ENCODE measurements at places on chromosomes 1 and 21.

DNA sequence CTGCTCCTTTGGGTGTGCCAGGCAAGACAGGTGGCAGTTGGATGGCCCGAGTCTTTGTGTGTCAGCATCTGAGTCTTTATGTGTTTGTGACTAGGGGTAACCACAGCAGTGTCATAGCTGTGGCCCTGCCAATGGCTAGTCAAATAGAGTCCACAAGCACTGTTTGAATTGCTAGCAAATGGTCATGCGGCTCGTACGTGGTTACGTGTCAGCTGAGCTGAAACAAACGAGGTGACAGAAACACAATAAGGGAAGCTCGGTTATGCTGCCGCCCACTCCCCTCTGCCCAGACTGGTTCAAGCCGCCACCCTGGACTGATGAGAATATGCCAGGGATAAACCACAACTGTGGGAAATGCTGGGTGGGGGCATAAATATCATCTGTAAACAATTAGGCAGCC is 174.3 kb upstream of the LMO4 start:
- no peak for DNase-seq

DNA sequence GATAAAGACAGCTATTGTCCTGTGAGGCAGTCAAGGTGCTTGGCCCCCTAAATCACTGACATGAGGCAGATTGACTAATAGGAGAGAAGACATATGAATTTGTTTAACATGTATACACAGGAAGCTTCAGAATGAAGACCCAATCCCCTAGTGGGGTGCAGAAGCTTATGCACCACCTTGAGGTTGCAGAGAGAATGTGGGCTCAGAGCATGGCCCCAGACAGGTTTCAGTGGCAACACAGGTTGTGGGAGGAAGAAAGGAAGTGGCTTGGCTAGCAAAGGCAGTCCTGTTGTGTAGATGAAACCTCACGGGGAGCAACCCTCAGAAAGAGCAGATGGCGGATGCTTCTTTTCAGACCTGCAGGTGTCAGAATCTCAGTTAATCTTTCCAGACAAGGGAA is 37.0 kb upstream of the PARP1 start:
- DNase-seq, result peak; percentile 98

- DNase-seq, result peak; percentile 5
These were observed 15.8 kb downstream of the RGS8 start for GRCh38 chr1:182668521-182669054.

- no peak for DNase-seq
These were observed 804.1 kb downstream of the USP25 start for GRCh38 chr21:16533692-16534407.

GRCh38 chr1:209250861-209251636 is 332.5 kb upstream of the CAMK1G start:
- DNase-seq, result no peak

- no peak for DNase-seq
These were observed 24.8 kb upstream of the ELOA start for GRCh38 chr1:23718482-23718881.

DNA sequence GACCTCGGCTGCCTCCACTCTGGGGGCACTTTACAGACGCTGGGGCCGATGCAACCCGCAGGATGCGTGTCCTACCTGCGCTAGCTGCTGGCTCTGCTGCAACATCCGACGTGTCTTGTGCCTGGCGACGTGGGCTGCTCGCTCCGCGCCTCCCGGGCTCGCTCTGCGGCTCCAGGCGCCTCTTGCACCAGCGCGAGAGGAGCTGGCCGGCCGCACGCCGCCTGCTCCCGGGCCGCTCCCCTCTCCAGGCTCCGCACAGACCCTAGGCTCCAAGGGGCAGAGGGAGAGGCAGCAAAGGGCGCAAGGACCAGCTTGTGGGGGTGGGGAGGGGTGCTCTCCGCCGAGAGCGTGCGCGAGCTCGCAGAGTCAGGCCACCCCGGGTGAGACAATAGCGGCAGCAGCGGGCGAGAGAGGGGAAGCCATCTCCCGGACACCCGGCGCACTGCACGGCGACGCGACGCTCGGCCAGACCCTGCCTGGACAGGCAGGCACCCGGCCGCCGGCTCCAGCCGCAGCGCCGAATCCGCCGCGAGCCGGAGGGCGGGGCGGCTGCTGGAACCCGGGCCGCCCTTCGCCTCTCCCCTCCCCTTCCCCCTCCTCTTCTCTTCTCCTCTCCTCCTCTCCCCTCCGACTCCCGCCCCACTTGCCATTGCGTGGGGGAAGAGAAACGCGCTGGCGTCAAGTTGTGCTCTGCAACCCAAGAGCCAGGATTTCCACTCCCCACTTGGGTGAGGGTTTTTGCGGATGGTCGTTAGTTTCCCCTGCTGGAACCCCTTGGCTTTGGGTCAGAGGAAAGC is at the start of gene PIK3C2B:
PIK3C2B (minus strand) TSS at position 525 of the 797 bp plus-strand sequence. CDS start 25,003 bp downstream, outside the sequence.
- DNase-seq, result peak; percentile 95

GRCh38 chr1:201326710-201327109 is 43.4 kb downstream of the PKP1 start:
- no peak for DNase-seq

GRCh38 chr21:28769683-28770082 is 223.0 kb downstream of the LTN1 start:
- no peak for DNase-seq

- DNase-seq, result no peak
These were observed 3.2 kb upstream of the B3GALT2 start for GRCh38 chr1:193189442-193190095.

DNA sequence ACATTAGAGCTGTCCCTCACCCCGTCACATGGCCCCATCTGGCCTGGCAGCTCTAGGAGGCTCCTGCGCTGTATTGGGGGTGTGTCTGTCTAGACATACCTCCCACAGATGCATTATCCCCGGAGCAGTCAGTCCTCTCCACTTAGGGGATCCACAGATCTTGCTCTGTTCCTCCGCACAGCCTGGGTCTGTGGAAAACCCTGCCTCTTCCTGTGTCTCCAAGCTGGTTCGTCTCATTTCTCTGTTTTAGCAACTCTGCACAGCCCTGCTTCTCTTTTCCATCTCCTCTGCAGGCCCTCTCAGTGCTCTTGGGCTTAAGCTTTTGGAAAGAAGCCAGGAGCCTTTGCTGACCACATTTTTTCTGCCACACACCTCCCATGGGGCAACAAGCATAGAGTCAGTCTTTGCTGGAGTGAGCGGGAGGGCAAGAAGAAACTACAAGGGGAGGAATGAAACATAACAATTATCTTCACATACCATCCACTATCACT is 241.5 kb downstream of the FOXD2 start:
- DNase-seq, result no peak

- DNase-seq, result no peak
These were observed 656.3 kb downstream of the PTPRC start for GRCh38 chr1:199295107-199295506.

DNA sequence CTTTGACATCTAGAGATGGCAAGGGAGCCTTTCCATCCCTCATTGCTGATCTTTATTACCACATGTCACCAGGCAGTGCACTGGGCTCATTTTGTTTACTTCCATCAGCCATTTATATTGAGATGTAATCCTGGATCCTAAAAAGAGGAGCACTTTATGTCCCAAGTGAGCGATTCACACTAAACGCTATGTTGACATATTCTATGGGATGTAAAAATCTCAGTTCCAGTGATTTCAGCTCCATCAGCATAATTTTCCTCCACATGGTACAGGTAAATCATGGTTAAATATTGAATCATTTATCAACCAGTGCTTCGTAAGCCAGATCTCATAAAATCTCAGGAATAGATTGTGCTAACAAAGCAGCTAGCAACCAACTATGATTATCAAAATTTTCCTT is 634.8 kb upstream of the PLXNA2 start:
- DNase-seq, result no peak

DNA sequence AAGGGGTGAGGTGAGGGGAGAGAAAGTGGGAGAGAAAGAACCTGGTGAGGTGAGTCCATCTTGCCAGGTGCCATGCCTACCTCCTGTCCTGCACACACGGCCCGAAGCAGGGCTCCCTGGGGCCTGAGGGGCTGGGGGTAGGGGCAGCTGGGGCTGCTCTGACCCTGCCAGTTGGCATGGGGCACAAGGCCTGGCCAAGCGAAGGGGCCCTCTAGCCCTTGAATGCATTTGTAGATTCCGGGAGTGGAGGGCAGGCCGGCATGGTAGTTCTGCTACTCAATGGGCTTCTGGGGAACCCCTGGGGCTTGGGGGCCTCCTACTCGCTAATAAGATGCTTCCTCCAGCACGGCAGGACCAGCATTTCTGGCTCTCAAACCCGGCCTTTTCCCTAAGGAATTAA is 3.6 kb upstream of the PRDM16 start:
- DNase-seq, result no peak

GRCh38 chr21:35635261-35635660 is 425.1 kb downstream of the SETD4 start:
- DNase-seq, result no peak

DNA sequence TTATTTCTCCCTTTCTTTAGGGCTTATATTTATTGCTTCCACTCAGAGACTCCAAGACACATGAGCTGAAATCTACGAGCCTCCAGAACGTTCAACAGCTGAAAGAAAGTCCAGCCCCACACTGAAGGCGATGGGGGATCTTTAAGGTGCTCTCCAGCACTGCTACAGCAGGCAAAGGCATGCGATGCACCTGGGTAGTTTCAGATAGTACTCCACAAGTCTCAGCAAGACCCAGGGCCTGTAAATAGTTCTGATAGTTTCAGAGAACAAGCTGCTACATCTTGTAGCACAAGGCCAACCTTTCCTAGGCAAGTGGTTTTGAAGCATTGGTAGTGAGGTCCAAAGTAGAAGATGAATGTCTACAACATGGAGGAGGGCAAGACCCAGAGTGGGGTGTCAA is 2.2 kb upstream of the HSD3B1 start:
- no peak for DNase-seq

- DNase-seq, result no peak
These were observed 261.0 kb downstream of the ASTN1 start for GRCh38 chr1:176903474-176903873.

DNA sequence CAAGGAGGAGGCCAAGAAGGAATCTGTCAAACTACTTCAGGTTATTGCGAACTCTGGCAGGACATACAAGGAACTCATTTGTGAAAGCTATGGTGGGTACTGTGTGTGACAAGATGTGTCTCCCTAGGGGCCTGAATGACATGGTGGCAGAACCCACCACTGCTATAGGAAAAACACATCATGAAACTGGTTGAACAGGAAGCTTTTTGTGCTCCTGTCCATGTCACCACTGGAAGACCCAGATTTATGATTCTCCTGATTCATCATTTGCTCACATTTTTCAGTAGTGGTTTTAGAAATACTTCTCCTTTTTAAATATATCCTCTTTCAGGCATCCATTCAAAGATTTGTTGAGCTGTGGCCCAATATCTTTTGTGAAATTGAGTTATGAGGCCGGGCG is 23.6 kb downstream of the ARMH1 start:
- no peak for DNase-seq

DNA sequence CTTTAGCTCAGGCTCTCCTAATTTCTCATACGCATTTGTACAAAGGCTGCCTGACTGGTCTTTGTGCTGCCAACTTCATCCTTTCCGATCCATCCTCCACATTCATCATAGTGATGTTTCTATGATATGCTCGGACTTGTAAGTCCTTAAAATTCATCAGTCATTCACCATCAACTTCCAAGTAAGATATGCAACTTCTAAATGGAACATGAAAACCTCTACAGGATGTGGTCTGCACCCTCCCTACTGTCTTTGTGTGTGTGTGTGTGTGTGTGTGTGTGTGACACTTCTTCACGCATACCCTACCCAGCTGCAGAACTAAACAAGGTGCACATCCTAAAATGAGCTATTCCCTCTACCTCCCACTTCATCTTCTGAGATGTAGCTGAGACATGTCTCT is 397.9 kb upstream of the NR5A2 start:
- no peak for DNase-seq

GRCh38 chr1:156367383-156368156 is 1.4 kb upstream of the RHBG start:
- DNase-seq, result no peak

- no peak for DNase-seq
These were observed 96.9 kb downstream of the LPAR3 start for GRCh38 chr1:84795966-84796600.

GRCh38 chr1:10640843-10641553 is 155.4 kb downstream of the CASZ1 start:
- no peak for DNase-seq

- peak; percentile 26 for DNase-seq
These were observed 2.6 kb downstream of the CD5L start for GRCh38 chr1:157838966-157839365.

DNA sequence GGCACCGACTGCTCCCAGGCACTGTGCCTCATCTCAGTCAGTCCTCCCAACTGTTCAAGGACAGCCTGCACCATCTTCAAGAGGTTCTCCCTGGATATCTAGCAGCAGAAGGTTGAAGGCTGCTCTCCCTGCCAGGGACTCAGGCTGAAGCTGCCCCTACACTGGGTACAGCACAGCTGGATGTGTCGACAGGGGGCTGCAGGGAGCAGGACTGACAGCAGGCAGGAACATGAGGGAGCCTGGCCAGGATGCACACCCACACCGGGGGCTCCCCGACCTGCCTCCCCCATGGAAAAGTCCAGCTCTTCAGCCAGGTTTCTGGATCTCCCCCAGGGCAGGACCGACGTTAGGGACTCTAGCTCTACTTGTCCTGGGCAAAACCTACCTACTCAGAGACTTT is 20.5 kb downstream of the SETD4 start:
- no peak for DNase-seq

DNA sequence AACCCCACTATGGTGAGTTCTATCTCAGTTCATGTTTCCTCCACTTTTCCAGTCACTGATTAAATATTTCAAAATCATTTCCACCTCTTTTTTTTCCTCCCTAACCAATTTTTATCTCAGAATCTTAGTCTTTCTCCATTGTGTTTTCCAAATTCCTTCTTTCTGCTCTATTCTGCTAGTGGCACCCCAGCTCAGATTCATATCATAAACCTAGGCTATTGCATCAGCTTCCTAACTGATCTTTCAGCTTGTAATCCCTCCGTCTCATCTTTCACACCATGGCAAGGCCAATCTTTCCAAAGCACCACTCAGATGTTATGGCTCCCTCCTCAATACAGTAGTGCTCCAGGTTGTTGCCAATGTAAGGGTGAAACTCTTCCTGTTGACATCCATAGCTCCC is 631.9 kb downstream of the PLPP3 start:
- DNase-seq, result no peak

DNA sequence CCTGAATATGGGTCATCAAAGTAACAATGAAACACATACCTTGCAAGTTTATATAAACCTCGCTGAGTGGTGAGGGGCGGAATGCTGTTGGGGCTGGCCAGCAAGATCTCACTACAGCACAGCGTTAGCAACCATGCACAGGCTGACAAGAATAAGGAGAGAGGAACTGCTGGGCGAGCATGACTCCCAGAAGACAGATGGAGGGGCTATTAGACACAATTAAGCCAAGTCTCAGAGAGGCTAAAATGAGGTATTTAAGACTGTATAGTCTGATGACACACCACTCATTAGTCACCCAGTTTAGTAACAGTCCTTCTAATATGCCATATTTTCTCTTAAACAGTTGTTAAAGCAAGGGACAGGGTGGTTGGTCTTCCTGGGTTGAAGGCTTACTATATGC is 340.2 kb upstream of the NR5A2 start:
- no peak for DNase-seq

- DNase-seq, result no peak
These were observed 74.4 kb downstream of the PTPRU start for GRCh38 chr1:29310616-29311180.

GRCh38 chr1:25451908-25452307 is 21.2 kb downstream of the MACO1 start:
- DNase-seq, result no peak

GRCh38 chr1:174769961-174770549 is 229.7 kb upstream of the CACYBP start:
- DNase-seq, result peak; percentile 85

- DNase-seq, result no peak
These were observed 13.5 kb downstream of the AZIN2 start for GRCh38 chr1:33094486-33094885.

GRCh38 chr1:8431019-8431418 is 113.1 kb downstream of the SLC45A1 start:
- no peak for DNase-seq

- DNase-seq, result no peak
These were observed 4.1 kb downstream of the L1TD1 start for GRCh38 chr1:62198781-62199125.

Data from MM.1S (cell line).